ENCODE measurements at places on chromosomes 12 and 14.

- no peak for DNase-seq
Measured at GRCh38 chr12:54660320-54660962, 12.3 kb upstream of the DCD start.

- no peak for DNase-seq
Measured at GRCh38 chr12:94126067-94126466, 22.3 kb upstream of the PLXNC1 start.

- DNase-seq, result no peak
Measured at GRCh38 chr12:38538319-38538718, 221.7 kb downstream of the ALG10B start.

GRCh38 chr12:57548488-57548887, 1.4 kb upstream of the KIF5A start:
- DNase-seq, result no peak

GRCh38 chr12:45200491-45201043, 15.3 kb upstream of the ANO6 start:
- no peak for DNase-seq

GRCh38 chr14:34522496-34522895, 17.0 kb downstream of the EAPP start:
- no peak for DNase-seq

All from activated T-cell treated with anti-CD3 and anti-CD28 coated beads for 4 hours (primary cell).